Left ventricle myocardium superior (tissue), 1 donor: ENCODE measurements at places on chromosomes 13 and 19. TPM values are rescaled to one million over a fixed set of nuclear protein-coding genes. Genes with fewer than 3 reads are reported as not detected.
A peak's percentile ranks its signal among the peaks of the same experiment; 100 is the strongest.

DNA sequence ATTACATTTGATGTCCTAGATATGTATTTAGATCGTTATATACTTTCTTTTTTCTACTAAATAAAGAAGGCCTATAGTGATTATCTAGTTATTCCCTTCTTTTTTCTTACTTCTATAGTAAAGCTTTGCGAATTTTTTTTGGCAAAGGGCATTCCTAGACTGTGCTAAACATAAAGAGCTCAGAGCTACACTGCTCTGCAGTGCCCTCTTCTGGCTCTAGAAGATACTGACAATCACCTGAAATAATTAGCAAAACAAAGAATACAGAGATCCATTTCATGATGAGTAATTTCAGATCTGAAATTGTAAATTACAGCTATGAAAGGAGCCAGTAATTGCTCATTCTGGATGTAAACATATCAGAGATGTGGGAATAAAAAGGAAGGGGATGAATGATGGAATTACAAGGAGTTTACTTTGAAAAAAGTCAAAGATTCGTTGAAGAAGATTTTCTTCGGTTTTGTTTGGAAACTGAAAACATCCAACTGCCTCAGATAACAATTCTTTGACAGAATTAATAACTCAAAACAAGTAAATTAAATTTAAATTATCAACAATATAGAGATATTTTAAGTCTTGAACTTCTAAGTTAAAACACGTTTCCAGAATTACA lies 288.5 kb downstream of the NALCN start:
- no peak for DNase-seq

DNA sequence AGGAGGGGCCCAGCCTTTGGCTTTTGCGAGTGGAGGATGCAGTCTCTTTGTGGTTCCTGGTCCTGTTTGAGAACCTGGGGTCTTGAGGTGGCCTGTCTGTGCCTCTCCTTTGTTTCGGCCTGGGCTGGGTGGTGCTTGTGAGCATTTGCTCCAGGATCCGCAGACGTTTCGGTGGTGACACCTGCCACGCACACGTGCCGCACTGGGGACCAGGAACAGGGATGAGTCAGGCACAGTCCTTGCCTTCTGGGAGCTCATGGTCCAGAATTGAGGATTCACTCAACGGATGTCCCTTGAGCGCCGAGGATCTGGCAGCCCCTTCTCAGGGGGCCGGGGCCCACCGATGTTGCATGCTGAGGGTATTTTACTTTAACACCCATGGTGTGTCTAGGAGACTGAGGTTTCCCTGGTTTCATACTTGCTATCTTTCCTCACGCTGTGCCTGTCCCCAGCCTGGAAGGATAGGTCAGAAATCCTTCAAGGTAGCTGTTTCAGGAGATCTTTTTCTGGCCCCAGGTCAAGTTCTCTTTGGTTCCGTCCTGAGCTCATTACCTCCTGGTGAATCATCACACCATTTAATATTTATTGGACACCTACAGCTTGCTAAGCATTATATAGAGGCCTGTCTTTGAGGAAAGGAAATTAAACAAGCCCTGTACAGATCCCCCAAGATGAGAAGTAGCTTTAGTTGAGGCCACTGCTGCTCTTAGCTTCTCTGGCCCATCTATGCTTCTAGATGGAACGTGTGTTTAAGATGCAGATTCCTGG lies 5.1 kb downstream of the HDGFL2 start:
- no peak for DNase-seq

DNA sequence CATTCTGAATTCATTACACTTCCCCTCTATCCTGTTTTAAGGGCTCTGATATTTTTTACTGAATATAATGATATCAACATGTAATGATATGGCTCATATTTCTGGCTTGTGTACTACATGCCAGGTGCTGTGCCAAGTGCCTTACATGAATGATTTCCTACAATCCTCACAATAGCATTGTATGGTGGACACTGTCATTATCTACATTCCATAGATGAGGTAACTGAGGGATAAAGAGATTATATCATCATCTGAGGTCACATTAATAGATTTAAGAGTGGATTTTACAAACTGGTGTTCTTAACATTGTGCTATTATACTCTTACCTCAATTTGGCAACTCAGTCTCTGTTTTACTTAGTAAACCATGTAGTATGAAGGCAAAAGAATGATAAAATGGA lies 502.0 kb downstream of the LIG4 start:
- DNase-seq: no peak

DNA sequence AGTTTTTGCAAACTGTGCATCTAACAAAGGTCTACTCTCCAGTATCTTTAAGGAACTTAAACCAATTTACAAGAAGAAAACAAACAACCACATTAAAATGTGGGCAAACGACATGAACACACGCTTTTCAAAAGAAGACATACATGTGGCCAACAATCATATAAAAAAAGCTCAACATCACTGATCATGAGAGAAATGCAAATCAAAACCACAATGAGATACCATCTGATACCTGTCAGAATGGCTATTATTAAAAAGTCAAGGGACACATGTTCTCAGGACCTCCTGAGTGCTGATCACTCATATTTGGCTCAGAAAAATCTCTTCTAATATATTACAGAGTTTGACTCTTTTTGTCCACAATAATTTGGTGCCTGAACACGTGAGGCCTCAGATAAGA lies 14.2 kb upstream of the LILRB1 start:
- DNase-seq: no peak

GRCh38 chr13:26036383-26036782 lies 15.4 kb downstream of the SHISA2 start:
- no peak for DNase-seq

GRCh38 chr19:33998739-33999345 lies 173.5 kb upstream of the LSM14A start:
- DNase-seq: no peak

GRCh38 chr13:100588331-100589177 lies at the start of gene GGACT:
GGACT (minus strand) TSS chr13:100588789; CDS start chr13:100532591, 56,198 bp downstream.
- peak; percentile 87 for DNase-seq

- peak; percentile 36 for DNase-seq
Observed at GRCh38 chr13:72839831-72840426, 58.0 kb downstream of the PIBF1 start.

DNA sequence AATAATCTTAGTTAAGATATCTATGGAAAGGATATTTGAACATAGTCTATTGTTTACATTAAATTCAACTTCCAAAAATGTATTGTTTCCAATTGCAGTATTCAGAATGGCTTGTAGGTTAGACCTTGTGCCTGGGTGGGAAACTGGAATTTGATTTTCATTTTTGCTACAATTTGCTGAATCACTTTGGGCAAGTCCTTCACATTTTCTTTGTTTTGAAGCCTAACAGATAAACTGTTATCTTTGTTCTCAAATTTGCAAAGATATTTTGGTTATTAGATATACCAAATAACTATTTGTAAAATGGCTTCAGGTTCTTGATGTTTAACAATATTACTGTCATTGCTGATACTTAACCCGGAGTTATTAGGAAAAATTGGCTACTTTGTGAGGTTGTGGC lies 82.6 kb downstream of the WDFY2 start:
- DNase-seq: no peak

GRCh38 chr19:33997690-33998089 lies 174.6 kb upstream of the LSM14A start:
- DNase-seq: no peak

GRCh38 chr13:112870737-112871287 lies 98.2 kb upstream of the MCF2L start:
- DNase-seq: peak; percentile 15

- DNase-seq: no peak
Observed at GRCh38 chr13:46679369-46680120, 117.4 kb downstream of the ESD start.

DNA sequence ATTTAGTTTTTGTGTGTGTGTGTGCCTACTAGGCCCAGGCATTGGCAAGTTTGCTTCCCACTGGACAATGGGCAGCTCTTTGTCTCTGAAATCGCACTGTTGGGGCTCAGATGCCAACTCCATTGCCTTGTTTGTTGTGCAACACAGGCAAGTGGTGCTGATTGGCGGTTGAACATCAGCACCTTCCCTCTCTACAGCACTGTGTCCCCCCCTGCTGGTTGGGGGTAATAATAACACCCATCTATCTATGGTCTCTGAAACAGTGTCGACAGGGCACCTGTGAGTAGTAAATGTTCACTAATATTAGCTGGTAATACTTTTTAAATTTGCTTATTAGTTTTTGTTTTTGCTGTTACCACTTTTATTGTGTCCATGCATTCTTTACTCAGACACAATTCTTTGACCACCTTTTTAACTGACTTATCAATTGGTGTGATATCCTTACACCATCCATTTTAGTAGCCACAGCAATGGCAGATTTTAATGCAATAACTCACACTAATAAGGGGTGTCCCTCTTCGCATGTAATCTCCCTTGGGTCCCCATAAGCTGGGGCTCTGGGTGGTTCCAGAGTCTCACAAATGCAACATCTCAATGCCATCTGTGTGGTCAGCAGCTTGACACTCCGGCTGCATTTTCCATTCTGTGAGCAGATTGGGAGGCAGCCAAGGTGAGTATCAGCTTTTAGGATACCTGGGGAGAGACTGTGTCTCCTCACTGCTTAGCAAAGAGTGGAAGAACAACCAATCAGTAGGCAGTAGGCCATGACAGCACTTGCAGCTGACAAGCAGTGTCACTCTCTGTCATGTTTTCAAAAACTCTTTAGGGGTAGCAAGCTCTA lies 47.7 kb upstream of the UQCRFS1 start:
- no peak for DNase-seq

DNA sequence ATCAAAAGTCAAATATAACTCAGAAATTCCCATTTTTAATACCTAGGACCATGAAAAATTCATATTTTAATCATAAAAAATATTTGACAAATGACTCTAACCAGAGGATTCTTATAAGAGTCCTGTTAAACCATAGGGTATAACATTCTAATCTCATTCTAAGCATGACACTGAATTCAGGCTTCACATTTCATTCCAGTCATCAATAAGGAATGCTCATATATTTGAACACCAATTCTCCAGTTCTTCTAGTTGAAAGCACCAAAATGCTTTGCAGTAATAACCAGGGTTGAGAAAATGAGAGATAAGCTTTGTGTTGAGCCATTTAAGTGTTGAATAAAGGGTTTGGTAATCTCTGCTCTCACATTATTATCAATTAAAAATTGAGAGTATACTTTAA lies 147.5 kb downstream of the VWA8 start:
- DNase-seq: no peak

DNA sequence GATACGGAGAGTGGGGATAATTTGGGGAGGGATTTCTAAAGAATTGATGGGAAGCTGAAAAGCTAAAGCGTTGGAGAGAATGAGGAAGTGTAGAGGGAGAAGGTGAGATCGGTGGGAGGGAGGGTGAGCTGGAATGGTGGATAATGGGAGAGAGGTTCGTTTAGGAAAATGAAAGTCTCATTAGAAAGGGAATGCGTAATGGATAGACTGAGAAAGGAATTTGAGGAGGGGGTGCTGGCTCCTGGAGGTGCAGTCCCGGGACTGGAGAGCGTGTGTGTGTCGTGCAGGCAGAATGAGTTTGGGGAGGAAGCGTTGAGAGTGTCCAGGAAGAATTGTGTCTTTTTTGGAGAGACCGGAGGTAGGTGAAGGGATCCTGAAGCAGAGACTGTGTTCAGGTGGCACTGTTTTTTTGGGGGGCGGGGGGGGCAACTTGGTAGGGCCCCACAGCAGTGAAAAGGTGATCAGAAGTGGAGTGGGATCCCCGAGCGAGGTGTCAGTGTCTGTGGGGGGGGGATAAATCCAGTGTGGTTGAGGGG lies 1.4 kb downstream of the ACTN4 start:
- no peak for DNase-seq

DNA sequence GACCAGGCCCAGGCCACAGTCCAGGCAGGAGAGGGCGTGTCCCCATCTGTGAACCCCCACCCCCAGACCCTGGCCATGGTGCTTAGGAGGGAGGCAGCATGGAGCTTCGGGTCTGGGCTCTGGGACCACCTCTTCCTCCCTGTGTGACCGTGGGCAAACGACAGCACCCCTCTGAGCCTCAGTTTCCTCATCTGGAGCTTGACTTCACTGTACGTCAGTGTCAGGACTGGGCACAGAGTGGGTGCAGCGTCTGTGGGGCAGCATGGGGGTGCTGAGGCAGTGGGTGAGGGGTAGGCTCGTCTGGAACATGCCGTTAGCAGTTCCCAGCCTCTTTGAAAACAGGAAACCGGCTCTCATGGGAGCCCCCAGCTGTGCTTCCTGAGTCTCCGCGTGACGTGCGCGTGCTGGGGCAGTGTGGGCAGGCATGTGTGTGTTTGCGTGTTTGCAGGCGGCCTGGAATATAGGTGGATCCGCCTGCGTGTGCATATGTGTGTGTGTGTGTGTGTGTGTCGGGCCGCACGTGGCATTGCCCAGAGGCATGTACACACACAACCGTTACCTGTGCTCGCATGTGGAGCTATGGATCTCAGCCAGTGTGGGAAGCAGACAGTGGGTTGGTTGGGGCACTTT lies 15.8 kb downstream of the ARRDC2 start:
- peak; percentile 95 for DNase-seq

- DNase-seq: peak; percentile 89
Observed at GRCh38 chr19:13055213-13056051, 47.2 kb downstream of the LYL1 start.

- no peak for DNase-seq
Observed at GRCh38 chr13:27504868-27505194, 54.5 kb upstream of the MTIF3 start.

DNA sequence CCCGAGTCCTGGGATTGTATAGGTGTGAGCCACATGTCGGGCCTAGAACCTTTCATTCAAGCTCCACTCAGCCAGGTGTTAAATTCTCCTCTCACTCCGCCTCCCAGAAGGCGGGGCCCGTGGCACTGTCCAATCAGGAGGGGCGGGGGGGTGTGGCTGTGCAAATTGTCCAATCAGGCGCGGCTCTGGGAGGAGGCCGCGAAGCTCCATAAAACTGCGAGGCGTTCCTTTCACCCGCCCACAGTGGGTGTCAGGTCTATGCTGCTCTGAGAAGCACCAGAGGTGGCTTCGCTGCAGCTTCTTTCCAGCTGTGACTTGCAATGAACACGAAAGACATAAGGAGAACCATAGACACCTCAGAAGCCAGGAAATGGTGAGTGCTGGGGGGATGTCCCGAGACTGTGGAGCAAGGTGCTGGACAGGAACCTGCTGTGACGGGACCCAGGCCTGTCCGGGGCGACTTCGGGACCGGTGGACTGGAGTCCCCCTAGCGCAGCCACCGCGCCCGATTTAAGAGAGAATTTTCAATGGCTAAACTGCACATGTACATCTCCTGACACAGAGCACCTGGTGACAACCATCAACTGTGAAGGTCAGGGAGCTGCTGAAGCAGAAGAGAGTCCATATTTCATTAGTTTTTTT lies 3.0 kb upstream of the ZNF136 start:
- DNase-seq: no peak

- no peak for DNase-seq
Observed at GRCh38 chr13:45320876-45321629, 19.9 kb downstream of the TPT1 start.

The ZNF98 gene
- 0.55 TPM for total RNA-seq

The IFT88 gene
- total RNA-seq: 5.8 TPM

The DCLK1 gene
- total RNA-seq: 9.9 TPM

The RNASEH2A gene
- 4.5 TPM for total RNA-seq
